ENCODE measurements at places on chromosomes 3 and 15.

- DNase-seq, result no peak
Measured at GRCh38 chr15:24745290-24745689, 69.7 kb downstream of the NPAP1 start.

DNA sequence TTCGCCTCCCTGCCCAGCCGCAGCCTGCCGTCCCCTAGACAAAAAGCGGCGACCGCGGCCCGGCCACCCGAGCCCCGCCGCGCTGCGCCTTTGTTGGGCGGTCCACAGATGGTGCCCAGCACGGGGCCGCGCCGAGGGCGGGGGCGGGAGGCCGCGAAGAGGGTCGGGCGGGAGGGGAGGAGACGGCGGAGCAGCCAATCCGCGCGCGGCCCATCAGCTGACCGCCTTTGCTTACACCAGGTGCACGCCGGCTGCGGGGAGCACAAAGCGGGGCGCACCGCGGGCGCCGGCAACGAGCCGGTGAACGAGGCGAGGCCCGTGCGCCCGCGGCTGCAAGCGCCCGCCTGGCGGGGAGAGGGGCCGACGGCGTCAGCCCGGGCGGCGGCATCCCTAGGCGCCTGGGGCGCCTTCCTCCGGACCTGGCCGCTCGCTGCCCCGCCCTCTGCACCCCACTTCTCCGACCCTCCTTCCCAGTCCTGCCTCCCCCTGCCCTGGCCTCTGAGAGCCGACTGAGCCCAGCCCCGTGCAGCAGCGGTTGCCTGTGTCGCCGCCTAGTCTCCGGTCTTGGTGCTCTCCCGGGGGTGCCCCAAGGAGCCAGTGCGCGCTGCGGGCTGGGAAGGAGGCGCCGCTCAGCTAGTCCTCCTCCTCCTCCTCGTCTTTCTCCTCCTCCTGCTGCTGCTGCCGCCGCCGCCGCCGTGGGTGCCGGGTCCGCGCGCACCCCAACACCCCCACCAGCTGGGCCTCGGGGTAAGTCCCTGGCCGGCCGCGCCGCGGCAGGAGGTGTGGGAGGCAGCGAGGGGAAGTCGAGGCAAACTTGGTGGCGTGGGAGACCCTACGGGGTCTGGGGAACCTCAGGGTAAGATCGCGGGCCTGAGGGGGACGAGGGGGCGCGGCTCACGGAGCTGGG lies at the start of gene LRRN1:
TSS of gene LRRN1 (plus strand) at position 259 of the 907 bp plus-strand sequence. CDS start 45,211 bp downstream, outside the sequence.
- no peak for DNase-seq

DNA sequence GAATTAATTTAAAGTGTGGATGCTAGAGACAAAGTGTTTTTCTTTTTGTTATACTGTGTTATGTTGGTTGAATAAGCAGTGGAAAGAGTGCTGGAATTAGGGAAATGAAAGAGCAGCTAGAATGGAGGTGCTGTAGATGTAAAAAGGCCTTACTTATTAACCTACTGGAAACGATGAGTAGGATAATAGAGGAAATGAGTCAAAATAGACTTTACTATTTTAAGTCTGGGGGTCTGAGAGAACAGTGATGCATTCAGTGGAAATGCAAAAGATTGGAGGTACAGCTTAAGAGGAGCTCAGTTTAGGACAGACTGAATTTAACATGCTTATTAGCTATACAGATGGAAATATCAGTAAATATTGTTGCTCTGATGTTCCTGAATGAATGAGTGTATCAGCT lies 674.0 kb downstream of the OTOL1 start:
- DNase-seq, result no peak

DNA sequence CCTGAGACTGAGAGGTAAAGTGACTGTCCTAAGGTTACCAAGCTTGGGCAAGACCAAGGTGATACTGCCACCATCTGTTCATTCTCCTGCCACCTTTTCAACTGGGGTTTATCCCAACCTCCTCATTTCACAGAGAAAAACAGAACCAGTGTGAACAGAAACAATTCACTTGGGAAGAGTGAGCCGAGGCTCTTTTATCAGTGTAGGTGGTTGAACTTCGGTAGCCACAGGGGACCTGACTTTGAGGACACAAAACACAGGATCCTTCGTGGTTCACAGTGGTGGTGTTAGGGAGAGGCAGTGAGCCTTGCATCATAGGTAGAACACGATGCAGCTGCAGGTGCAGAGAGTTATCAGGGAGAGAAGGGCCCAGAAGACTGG lies 72.8 kb upstream of the ICE2 start:
- DNase-seq, result no peak

DNA sequence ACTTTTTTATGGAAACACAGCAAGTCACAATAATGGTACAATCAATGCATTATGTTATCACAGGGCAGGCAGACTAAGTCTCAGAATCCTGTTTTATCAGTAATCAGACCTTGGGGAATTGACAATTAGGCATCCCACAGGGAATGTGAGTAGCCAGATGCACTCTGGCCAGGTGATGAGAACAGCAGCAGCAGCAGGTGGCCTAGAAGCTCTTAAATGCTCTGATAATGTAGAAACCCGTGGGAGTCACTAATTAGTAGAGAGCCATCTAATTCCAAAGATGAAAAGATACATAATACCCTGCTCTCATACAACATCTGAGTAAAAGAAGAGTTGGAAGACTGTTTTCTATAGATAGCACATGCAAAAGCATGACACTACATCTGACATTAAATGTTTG lies 12.6 kb downstream of the CEP152 start:
- no peak for DNase-seq

GRCh38 chr3:5889374-5889773 lies 701.9 kb downstream of the EDEM1 start:
- DNase-seq, result no peak

- no peak for DNase-seq
Measured at GRCh38 chr3:190101320-190102011, 19.2 kb downstream of the P3H2 start.

DNA sequence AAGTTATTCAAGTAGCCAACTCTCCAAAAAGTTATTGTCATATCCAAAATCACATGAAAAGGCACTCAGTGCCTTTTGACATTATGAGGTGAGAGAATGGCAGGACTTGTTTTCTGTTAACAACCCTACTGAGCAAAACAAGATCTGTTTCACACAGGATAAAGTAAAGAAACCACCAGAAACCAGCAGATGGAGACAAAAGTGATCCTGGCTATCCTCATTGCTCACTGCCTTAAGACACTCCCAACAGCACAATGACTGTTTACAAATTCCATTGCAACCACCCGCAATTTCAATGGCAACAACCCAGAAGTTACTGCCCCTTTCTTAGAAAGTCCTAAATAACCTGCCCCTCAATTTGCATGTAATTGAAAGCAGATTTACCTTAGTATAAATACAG lies 352.6 kb upstream of the NDN start:
- no peak for DNase-seq

- DNase-seq, result no peak
Measured at GRCh38 chr3:139689708-139690228, 12.0 kb upstream of the NMNAT3 start.

- DNase-seq, result no peak
Measured at GRCh38 chr15:82129149-82129692, 83.4 kb upstream of the MEX3B start.

DNA sequence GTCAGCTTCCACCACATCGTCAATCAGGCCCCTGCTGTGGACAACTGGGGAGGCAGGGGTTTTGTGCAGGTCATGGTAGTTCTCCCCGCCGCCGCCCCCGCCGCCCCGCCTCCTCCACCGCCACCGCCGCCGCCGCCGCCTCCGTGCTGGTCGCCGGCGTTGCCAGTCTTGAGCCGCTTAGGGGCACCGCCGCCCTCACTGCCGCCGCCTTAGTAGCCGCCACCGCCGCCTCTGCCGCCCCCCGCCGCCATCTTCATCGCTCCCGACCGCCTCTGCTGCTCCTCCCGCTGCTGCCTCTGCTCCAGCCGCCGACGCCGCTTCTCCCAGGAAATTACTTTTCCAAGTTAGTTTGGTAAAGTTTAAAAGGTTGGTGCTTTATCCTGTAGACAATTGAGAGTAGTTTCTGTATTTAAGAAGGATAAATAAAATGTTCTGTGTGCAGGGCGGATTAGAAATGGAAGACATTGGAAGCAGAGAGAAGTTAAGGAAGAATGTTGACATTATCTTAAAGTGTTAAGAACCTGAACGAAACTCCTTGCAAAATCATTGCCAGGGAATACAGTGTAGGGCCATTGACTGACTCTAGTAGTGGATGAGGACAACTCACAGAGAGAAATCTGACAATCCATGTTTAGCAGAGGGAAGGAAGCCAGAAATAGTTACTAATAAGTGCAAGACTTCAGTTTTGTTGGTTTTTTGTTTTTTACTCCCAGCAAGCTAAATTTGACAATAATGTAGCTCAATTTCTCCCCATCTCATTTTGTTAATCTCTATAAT lies 53.0 kb upstream of the GOLGA8A start:
- no peak for DNase-seq

GRCh38 chr3:51680196-51680595 lies 9.1 kb downstream of the TEX264 start:
- no peak for DNase-seq

- no peak for DNase-seq
Measured at GRCh38 chr3:67460841-67461510, 193.4 kb downstream of the SUCLG2 start.

DNA sequence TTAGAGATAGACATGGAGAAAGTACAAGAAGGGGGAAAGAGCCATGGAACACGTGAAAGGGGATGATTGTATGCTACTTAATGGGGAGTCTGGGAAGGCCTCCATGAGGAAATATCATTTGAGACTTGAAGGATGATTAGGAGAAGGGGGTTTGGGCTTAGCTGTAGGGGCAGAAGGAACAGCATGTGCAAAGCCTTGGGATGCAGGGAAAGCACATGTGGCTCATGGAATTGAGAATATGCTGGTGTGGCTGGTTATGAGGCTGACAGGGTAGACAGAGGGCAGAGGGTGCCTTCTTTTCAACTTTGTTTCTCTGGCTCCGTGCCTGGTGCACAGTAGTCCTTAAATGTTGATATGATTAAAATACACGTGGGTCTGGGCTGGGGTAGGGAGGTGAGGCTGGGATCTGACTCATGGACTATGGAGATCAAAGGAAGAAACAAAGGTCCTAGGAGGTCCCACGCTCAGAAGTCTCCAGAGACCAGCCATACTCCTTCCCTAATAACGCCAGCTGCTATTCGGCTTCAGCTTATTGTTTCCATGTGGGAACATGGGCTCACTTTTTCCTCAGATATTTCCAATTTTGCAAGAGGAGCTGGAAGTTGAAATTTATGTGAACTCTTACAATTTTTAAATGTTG lies 1.1 kb downstream of the GTF2E1 start:
- DNase-seq, result no peak

DNA sequence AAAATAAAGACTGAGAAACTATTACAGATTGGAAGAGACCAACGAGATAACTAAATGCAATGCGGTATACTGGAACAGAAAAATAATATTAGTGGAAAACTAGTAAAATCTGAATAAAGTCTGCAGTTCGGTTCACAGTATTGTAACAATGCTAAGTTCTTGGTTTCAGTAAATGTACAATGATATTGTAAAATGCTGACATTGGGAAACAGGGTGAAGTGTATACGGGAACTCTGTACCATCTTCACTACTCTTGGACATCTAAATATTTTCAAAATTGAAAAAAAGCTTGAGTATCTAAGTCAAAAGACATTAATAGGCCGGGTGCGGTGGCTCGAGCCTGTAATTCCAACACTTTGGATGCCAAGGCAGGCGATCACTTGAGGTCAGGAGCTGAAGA lies 120.9 kb upstream of the KCNMB2 start:
- DNase-seq, result no peak

GRCh38 chr15:91712286-91712685 lies 141.2 kb upstream of the SLCO3A1 start:
- no peak for DNase-seq

DNA sequence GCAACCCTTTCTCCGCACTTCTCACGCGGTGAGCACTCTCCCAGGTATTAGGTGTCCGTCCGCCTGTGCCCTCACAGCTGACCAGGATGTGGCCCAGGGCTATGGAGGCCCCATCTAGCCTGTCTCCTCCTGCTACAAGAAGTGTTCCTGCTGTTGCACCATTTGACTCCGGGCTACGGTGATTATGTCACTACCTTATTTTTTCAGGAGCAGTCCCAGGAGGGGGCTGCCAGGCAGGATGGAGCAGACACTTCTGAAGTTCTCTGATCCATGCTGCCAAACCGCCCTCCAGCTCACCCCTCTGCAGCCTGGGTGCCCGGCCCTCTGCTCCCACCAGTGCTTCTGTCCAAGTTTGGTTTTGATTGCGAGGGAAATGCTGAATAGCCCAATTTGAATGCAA lies 36.9 kb downstream of the ZXDC start:
- no peak for DNase-seq

DNA sequence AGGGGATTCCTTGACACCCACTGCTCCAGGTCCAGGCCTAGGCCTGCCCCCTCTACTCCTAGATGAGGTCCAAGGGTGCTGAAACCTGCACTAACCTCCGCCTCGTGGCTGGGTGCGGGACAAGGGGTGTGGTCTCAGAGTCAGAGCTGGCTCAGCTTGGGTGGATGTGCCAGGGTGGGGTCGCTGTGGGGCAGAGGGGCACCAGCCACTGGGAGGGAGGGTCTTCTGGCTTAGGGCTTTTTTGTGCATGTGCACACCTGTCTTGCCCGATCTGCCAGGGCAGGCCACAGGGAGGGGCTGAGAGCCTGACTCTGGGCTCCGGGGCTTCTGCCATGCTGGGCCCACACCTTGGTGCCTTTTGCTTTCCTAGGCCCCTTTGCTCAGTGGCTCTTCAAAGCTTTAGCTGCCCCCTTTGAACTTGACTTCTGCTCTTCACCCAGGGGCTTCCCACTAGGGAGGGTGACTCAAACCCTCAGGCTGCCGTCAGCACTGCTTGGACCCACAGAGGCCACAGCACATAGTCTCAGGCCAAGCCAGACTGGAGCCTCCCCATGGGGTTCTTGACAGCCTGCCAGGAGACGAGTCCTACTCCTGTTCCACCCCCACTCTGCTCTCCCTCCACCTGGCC lies 73.0 kb downstream of the KLF13 start:
- no peak for DNase-seq

DNA sequence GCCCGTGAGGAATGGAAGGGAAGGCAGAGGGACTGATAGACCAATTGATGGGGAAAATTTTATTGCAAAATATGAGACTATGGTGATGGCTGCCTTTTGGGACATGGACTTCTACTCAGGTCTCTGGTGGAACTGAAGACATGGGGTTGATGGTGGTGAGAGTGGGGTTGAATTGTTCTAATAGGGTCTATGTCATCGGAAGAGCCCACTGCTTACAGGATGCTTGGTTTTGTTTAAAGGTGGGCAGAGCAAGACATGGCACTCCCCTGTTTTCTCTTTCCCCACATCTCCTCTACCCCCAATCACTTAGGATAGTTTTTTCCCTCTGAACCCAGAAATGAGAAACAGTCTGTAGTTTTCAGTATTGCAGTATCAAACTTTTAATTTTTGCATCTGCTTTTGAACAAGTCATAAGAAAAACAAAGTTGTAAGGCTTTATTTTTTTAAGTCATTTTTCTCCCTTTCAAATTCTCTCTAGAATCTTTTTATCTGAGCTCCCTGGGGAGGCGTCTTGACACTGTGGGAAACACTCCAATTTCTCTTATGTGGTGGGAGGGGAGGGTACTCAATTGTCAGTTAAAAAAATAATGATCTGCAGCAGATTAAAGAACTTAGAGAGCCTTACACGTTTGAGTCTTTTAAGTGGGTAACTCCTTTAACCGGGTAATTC lies 276.2 kb upstream of the TBC1D5 start:
- no peak for DNase-seq

Measured in stimulated activated CD8-positive, alpha-beta memory T cell treated with anti-CD3 and anti-CD28 coated beads, Interleukin-15, amount 100 ng/mL, for 24 hours (primary cell).